Tongue (tissue), 3 donors: ENCODE measurements at places on chromosomes 11 and 22. TPM values are rescaled to one million over a fixed set of nuclear protein-coding genes. Genes with fewer than 3 reads are reported as not detected.

DNA sequence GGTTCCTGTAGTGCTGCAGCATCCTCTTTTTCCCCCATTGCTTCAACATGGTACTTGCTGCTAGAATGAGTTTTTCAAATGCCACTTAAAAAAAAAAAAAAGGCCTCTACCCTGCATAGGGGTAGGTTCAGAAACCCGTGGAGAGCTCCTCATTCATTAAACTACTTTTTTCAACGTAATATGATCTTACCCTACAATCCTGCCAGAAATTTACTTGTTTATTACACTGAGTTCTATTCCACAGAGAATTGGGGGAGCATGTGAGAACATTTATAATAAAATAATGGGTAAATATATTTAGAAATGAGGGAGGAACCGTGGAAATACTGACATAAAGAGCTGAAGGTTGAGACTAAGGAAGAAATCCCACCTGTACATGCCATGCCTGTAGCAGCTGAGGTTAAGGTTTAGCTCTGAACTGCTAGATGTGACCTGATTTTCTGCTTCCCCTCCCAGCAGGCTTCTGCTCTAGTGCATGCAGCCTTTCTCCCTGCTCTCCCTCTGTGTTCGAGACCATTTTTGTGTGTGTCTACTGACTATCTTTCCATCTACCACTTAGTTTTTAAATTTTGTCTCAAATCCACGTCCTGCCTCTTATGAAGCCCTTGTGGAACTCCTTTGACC lies 225.7 kb downstream of the DDX10 start:
- no peak for DNase-seq

DNA sequence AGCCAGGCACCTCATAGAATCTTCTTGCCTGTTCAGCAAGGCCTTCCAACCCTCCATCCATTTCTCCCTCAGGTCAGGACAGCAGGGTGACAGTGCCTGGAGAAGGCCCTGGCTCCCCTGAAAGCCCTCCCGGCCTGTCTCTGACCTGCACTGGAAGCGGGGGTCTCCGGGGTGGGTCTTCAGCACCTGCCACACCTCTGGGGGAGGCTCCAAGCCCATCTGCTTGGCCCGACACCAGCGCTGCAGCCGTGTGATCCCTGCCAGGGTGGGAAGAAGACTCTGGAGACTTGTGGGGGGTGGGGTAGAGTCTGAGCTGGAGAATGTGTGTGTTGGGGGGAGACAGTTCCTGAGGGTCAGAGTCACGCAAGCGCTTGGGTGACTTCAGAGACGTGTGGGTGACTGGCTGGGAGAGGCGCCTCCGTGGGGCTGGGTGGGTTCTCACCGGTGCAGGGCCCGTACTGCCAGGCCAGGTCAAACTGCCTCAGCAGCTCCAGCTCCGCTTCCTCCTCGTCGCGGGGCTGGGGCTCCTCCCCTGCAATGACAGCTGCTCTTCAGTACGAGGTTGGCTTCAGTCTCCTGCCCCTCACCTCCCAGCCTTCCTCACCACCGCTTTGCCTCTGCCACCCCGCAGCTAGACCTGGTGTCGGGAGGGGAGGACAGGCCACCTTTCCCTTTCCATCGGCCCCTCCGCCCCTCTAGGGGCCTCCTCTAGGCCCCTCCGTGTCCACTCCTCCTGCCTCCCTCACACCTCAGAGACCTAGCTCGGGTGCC lies 615 bp downstream of the POLD4 start:
- no peak for DNase-seq

- DNase-seq: no peak
Observed at GRCh38 chr11:123419731-123420452, 10.2 kb upstream of the GRAMD1B start.

The MS4A6A gene
- total RNA-seq: 24.4 TPM

The DMC1 gene
- total RNA-seq: 3.9 TPM

The SYT12 gene
- 0.41 TPM for total RNA-seq

The TBX10 gene
- not detected for total RNA-seq
